Hindlimb muscle (tissue), 1 donor: ENCODE measurements at places on chromosomes 3 and 15.

DNA sequence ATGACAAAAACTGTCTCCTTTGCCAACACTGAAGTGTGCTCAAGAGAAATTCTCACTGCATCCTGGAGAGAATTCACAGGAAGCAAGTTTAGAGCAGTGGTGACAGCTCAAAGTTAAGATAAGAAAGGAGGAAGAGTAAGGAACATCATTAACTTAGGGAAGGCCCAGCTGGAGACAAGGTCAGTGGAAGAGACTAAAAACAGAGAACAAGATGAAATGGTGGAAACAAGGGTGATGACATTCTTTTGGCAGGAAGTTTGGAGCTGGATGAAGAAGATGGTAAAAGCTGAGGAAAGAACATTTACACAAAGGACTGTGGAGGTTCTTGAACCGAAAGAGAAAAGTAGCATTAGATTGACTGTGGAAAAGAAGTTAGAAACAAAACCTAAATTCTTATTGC, 6.7 kb upstream of the SUCLG2 start:
- peak; percentile 40 for DNase-seq

DNA sequence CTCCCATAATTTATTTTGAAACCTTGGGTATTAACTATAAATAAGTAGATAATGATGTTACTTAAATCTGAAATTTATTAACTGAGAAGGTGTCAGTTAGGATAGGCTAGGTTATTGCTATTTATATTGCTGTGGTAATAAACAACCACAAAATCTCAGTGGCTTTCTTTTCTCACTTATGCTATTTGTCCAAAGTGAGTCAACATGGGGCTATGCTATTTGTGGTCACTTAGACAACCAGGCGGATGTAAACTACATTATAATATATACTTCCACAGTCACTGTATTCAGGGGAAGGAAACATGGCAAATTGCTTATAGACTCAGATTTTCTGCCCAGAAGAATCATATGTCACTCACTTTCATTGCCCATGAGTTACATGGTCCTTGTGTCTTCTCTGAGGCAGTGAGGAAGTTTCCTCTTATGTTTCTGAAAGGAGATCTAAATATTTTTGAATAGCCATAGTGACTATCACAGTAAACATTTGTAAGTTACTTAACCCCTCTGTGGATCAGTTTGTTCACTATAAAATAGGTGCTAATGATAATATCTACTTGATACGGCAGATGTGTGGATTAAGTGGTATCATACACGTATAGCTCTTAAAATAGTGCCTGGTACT, 19.8 kb downstream of the HMG20A start:
- DNase-seq, result no peak

DNA sequence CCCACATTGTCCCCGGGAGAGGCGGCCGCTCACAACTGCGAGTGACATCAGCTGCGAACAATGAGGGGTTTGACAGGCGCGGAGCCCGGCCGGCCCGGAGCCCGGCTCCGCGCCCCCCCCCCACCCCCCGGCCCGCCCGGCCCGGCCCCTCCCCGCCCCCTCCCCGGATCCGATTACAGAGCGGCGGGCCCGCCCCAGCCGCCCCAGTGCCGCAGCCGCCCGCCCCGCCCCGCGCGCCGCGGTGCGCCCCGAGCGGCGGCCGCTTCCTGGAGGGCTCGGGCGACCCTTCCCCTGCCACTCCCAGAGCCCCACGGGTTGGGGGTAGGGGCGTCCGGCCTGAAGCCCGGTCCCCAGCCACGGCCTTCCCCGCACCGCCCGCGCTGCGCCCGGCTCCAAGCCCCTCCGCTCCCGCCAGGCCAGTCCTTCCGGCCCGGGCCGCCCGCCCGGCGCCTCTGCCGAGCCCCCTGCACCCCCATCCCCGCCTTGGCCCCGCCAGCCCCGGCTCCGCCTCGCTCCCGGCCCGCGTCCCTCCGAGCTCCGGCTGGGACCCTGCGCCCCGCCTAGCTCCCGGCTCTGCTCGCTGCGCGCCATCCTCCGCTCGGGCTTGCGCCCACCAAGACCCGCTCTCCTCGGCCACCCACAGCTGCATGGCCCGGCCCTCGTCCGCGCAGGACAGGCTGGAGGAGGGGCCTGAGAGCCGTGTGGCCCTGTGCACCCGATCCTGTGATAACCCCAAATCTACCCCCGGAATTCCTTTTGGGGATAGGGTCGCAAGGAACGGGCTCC, at the start of gene PCBP4:
Gene PCBP4 (minus strand): TSS at position 71 of the 786 bp plus-strand sequence. CDS start 6,214 bp downstream, outside the sequence.
- peak; percentile 68 for DNase-seq

DNA sequence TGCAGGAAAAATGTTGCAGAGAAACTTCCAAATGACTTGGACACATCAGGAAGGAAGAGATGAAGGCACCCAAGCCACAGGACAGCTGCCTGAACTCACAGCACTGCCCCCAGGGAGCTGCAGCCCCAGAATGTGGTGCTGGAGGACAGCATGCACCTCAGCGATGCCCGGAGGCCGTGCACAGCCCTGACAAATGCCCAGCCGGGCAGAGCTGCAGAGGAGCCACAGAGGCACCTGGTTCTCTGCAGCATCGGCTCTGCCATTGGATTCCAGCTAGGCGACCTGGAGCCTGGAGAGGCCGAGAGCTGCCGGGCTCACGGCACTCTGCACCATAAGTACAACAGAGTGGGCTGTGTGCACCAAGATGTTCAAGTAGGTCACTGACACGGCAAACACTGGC, 97.5 kb downstream of the OCA2 start:
- DNase-seq, result no peak

- DNase-seq, result no peak
Observed at GRCh38 chr3:68515237-68515636, 417.1 kb downstream of the TAFA4 start.

GRCh38 chr3:114756506-114757279, 390.4 kb downstream of the ZBTB20 start:
- peak; percentile 13 for DNase-seq

DNA sequence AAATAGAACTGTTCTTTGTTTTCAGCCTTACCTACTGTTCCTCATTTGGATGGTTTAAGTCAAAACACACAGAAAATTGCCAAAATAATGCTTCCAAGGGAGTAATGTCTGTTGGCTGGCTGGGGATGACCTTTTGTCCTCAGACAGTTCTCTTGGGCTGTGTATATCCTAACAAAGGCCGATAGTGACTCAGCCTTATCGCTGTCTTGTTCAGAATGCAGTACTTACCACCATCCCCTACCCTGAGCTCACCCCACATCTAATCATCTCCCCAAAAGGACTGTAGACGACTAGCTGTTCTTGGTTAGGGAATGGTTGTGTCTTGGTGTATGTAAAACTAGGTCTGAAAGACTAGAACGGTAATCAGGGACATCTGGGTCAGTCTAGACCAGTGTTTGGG, 35.0 kb downstream of the RAB11A start:
- no peak for DNase-seq

GRCh38 chr3:127780536-127781400, 41.5 kb downstream of the MGLL start:
- DNase-seq, result no peak

DNA sequence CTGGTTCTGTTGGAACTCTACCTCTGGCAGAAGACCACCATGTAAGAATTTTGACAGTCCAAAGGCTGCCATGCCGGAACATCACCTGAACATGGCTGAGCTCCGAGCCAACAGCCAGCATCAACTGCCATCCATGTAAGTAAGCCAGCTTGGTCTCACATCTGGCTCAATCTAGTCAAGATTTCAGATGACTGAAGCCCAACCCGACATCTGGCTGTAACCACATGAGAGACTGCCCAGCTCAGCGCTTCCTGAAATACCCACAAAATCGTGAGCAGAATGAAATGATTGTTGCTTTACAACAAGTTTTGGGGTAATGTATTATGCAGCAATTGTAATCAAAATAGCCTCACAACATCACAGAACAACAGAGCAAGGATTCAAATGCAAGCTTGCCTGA, 32.9 kb downstream of the GHSR start:
- no peak for DNase-seq

DNA sequence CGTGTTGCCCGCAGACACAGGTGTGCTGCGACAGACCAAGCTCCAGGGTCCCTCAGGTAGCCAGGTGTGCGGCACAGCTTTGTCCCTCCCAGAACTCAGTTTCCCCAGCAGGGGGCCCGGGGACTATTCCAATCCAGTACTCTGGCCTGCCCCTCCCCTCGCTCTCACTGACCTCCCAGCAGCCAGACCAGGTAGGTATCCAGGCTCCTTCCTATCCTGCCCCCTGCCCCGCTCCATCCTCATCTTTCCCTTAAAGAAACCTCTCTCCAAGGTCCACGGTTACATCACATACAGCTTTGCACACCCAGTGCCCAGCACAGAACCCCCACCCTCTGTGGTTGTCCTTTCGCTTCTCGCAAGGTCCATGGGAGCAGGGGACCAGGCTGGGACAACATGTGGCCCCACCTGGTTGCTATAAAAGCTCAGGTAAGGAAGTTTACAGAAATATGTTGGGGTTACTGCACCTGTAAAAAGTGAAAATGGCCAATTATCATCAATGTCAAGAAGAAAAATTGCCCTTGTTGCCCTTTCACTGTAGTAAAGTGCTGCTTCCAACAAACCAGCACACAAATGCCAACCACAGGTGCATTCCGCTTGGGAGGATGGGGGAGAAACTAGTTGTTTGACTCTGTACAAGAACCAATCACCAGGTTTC, 7.3 kb upstream of the CYP11A1 start:
- DNase-seq, result no peak
